ENCODE measurements at places on chromosomes 1 and 21. TPM values are rescaled to one million over a fixed set of nuclear protein-coding genes. Genes with fewer than 3 reads are reported as not detected.

GRCh38 chr1:58997060-58997411, 213.2 kb upstream of the JUN start:
- no peaks in the 10 kb centered on the region for H3K4me1 ChIP-seq
- no peaks in the 10 kb centered on the region for H3K36me3 ChIP-seq
- no peaks in the 10 kb centered on the region for H3K27me3 ChIP-seq
- DNase-seq: no peak
- H3K4me3 ChIP-seq: no peak overlapping the region
- no peak overlapping the region for H3K27ac ChIP-seq

DNA sequence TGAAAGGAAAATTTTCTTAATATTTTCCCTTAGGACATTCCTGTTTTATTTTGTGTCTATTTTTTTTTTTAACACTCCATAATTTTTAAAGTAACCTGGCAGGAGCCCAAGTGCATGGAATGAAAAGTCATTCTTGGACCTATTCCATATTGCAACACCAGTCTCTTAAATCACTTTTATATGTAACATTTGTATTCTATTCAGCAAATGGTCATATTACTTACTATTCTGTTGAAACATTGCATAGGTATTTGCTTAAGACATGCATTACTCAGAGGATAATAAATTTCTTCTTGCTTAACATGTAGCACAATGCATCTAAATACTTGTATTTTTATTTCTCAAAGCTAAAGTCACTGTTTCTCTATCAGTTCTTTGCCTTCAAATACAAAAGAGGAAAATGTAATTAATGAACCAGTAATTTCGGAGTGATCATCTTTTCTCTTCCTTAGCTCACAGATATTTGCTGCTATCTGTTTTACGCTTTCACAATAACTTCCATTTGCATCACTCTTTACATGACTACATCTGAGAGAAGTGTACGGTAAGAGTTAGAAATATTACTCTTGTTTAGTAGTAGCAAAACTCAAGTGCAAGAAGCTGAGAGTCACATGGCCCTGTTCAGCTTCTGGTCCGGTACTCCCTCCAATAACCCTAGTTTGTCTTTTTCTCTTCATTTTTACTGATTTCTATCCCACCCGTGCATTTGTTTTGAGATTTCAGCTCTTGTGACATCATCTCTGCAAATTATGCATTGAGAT, 394.8 kb downstream of the USP25 start:
- H3K4me3 ChIP-seq: no peak overlapping the region
- no peaks in the 10 kb centered on the region for H3K27me3 ChIP-seq
- no peaks in the 10 kb centered on the region for H3K4me1 ChIP-seq
- H3K36me3 ChIP-seq: no peaks in the 10 kb centered on the region

- no peak overlapping the region for H3K4me3 ChIP-seq
- no peak for DNase-seq
- H3K4me1 ChIP-seq: no peaks in the 10 kb centered on the region
- no peaks in the 10 kb centered on the region for H3K27me3 ChIP-seq
- H3K36me3 ChIP-seq: no peaks in the 10 kb centered on the region
- no peak overlapping the region for H3K27ac ChIP-seq
Observed at GRCh38 chr1:30856260-30856790, 52.2 kb downstream of the SDC3 start.

GRCh38 chr1:209388358-209388757, 195.2 kb upstream of the CAMK1G start:
- no peaks in the 10 kb centered on the region for H3K27me3 ChIP-seq
- DNase-seq: no peak
- H3K27ac ChIP-seq: no peak overlapping the region
- no peak overlapping the region for H3K4me3 ChIP-seq

- H3K36me3 ChIP-seq: no peaks in the 10 kb centered on the region
- DNase-seq: no peak
- no peaks in the 10 kb centered on the region for H3K27me3 ChIP-seq
- no peaks in the 10 kb centered on the region for H3K4me1 ChIP-seq
Observed at GRCh38 chr1:170145770-170146676, at the start of gene NTMT2. Gene NTMT2, plus strand, starts transcription at chr1:170145959. Its CDS starts 149 bp downstream, at chr1:170146108.

DNA sequence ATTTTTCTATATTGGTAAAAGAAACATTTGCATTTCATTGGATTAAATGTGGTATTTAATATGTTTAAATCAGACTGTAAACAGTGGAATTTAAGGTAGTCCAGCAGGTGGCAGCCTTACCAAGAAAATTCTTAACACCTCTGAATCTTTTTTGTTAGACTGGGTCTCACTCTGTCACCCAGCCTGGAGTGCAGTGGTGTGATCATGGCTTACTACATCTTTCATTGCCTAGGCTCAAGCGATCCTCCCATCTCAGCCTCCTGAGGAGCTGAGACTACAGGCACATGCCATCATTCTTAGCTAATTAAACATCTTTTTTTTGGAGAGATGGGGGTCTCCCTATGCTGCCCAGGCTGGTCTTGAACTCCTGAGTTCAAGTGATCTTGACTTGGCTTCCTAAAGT, 98.8 kb downstream of the RABGAP1L start:
- H3K4me1 ChIP-seq: no peaks in the 10 kb centered on the region
- peak; percentile 8 for DNase-seq
- H3K4me3 ChIP-seq: no peak overlapping the region
- no peaks in the 10 kb centered on the region for H3K27me3 ChIP-seq
- H3K27ac ChIP-seq: no peak overlapping the region
- no peaks in the 10 kb centered on the region for H3K36me3 ChIP-seq

The AGT gene
- total RNA-seq: 0.87 TPM
